ENCODE measurements at places on chromosomes 1 and 21.

- no peak overlapping the region for H3K27ac ChIP-seq
- no peak overlapping the region for H3K4me3 ChIP-seq
- no peak for DNase-seq
- no peaks in the 10 kb centered on the region for H3K27me3 ChIP-seq
- no peaks in the 10 kb centered on the region for H3K4me1 ChIP-seq
Observed at GRCh38 chr21:35024513-35024912, 24.6 kb downstream of the RUNX1 start.

DNA sequence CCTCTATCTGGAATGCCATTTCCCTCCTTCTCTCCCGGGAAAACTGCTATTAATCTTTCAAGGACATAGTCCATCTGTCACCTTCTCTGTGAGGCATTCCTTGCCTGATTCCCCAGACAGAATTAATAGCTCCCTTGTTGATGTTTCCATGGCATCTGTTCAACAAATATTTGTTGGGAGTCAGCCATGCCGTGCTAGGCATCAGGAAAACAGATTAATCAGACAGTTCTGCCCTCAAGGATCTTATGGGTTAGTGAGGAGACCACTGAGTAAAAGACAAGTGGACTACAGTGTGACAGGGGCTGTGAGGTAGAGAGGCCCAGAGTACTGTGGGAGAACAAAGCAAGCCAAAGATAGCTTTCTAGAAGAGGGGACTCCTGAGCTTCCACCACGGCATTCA lies 11.4 kb upstream of the MAGOH start:
- no peaks in the 10 kb centered on the region for H3K4me1 ChIP-seq
- no peaks in the 10 kb centered on the region for H3K27me3 ChIP-seq
- no peak for DNase-seq
- H3K27ac ChIP-seq = no peak overlapping the region
- no peak overlapping the region for H3K4me3 ChIP-seq

- H3K4me1 ChIP-seq = peaks cover 4% of the 10 kb centered on the region
- DNase-seq = no peak
- H3K36me3 ChIP-seq = no peaks in the 10 kb centered on the region
- no peaks in the 10 kb centered on the region for H3K27me3 ChIP-seq
- H3K4me3 ChIP-seq = peak overlapping the region; percentile 39
Observed at GRCh38 chr1:43936431-43937151, 3.0 kb downstream of the ARTN start.

GRCh38 chr21:37207441-37208009 lies 59.6 kb downstream of the VPS26C start:
- H3K4me3 ChIP-seq = no peak overlapping the region
- H3K27ac ChIP-seq = no peak overlapping the region
- no peaks in the 10 kb centered on the region for H3K36me3 ChIP-seq
- DNase-seq = no peak

DNA sequence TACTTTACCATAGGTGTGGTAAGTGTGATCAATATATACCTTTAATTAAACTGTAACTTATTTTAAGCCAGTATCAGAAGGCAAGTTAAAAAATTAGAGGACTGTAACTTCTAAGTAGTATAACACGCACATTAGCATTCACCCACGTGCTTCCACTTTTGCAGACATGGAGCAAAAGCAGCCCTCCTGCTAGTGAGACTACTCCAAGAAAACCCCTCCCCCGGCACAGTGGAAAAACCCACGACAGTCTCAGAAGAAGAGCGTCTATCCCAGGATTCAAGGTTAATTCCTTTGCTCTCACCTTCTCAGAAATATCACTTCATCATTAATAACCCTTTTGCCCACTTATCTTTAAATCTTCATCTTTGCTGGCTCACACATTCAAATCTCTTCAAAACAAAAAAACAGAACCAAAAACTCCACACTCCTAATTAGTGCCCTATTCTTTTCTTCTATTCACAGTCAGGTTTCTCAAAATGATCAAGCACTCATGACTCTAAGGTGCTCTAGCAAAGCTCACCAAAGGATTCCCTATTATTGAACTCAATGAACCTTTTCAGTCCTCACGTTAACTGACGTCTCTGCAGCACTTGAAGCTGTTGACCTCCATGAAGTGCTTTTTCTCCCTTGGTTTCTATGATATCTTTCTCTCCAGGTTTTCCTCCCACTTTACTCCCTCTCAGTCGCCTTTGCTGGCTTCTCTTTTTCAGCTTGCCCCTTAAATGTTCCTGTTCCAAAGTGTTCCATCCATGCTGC lies 213.5 kb downstream of the SMYD3 start:
- DNase-seq = no peak
- H3K4me1 ChIP-seq = no peaks in the 10 kb centered on the region

DNA sequence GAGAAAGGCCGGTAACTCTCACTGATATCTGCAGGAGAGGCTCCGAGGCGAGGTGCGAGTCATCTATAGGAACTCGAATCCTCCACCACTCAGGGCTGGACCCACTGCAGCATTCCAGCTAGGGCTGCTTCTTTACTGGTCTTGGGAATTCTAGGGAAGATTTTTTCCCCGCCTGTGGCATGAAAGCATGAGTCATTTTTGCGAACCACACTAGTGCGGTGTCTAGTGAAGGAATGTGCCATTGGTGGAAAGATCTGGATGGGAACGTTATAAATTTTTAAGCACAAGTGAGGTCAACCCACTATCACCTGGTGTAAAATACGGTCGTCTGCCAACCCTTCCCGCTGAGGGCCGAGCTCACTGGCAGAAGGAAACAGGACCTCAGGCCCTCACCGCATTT lies 49.7 kb downstream of the SYF2 start:
- DNase-seq = no peak
- H3K27me3 ChIP-seq = no peaks in the 10 kb centered on the region
- H3K36me3 ChIP-seq = no peaks in the 10 kb centered on the region

DNA sequence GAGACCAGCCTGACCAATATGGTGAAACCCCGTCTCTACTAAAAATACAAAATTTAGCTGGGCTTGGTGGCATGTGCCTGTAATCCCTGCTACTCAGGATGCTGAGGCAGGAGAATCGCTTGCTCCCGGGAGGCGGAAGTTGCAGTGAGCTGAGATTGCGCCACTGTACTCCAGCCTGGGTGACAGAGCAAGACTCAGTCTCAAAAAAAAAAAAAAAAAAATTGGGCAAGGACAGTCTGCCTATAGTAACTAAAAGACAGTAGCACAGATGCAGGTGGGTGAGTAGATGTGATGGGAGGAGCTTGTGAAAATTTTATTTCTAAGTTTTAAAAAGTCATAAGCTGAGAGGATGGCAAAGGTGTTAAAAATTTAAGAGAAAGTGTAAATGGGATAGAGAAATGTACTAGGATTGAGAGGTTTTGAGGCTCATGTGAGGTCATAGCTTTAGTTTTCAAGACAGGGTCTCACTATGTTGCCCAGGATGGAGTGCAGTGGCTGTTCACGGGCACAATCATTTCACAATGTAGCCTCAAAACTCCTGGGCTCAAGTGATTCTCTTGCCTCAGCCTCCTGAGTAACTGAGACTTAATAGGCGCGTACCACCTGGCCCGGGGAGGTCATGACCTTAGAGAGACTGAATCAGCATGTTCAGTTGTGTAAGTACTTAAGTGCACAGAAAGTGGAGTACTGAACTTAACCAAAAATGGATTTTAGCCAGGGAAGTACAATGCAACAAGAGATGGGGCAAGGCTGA lies 33.7 kb downstream of the PTP4A2 start:
- H3K36me3 ChIP-seq = no peaks in the 10 kb centered on the region
- no peak overlapping the region for H3K27ac ChIP-seq
- DNase-seq = no peak
- H3K4me1 ChIP-seq = no peaks in the 10 kb centered on the region

DNA sequence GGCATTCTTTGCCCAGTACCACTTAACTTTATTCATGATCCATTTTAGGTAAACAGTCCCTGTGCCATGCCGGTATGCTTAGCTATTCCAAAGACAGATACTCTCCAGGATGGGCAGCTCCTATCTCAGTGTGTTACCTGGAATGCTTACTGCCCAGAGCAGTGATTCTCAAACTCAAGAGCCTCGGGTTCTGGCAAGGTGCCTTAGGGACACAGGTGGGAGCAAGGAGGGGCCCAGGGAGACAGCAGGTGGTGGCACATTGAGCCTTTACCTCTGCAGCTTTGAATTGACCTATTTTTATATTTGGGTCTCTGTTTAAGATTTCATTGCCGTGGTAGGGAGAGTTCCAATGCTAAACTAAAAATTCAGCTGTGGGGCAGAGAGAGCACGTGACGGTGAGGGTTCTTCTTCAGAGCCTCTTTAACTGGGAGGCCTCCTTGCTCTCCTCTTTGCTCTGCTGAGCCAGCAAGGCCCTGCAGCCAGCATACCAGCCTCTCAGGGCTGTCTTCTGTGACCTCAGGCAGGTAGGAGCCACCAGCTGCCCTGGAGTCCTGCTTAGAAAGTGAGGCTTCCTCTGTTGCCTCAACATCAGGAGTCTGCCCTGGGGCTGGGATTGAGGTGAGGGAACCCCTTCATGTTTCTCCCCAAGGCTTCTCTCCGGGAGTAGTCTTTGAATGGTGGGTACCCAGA lies 20.2 kb downstream of the PHGDH start:
- no peaks in the 10 kb centered on the region for H3K27me3 ChIP-seq
- H3K27ac ChIP-seq = no peak overlapping the region
- H3K4me3 ChIP-seq = no peak overlapping the region
- H3K36me3 ChIP-seq = no peaks in the 10 kb centered on the region

DNA sequence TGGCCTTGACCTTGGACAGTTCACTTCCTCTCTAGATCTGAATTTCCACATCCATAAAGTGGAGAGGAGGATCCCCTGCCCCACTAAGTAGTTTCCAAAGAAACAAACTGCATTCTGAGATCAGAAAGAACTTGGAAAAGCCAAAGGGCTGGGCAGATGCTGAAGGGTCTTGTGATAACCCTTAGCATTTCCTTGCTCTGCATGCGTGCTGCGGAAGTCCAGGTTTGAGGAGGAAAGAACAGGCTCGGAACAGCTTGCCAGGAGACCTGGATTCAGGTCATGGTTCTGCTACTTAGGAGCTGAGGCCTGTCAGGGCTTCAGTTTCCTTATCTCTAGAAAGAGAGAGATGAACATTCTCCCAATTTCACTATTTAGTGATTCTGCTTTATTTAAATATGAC lies 27.2 kb downstream of the IGFN1 start:
- H3K27me3 ChIP-seq = no peaks in the 10 kb centered on the region
- H3K27ac ChIP-seq = no peak overlapping the region
- no peak overlapping the region for H3K4me3 ChIP-seq

DNA sequence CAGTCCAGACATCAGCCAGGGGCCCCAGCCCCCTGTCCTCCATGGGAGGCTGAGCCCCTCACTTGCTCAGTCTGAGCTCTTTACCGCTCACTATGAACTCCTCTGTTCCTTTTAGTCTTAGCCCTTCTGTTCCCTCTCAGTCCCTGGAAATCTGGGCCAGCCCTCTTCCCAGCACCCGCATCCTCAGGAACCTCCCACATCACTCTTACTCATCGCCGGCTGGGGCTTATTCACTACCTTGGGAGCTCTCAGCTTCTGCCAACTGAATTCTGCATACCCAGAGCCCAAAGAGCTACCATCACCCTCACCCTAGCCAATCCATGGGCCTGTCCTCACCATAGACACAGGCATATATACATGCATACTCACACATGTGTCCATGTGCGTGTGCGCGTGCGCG lies 11.5 kb downstream of the KNCN start:
- H3K4me1 ChIP-seq = no peaks in the 10 kb centered on the region
- H3K27ac ChIP-seq = no peak overlapping the region
- no peaks in the 10 kb centered on the region for H3K36me3 ChIP-seq
- H3K27me3 ChIP-seq = no peaks in the 10 kb centered on the region
- H3K4me3 ChIP-seq = no peak overlapping the region

GRCh38 chr1:240967070-240967724 lies 355.2 kb upstream of the GREM2 start:
- no peak overlapping the region for H3K27ac ChIP-seq
- no peaks in the 10 kb centered on the region for H3K36me3 ChIP-seq
- H3K27me3 ChIP-seq = no peaks in the 10 kb centered on the region
- DNase-seq = no peak
- no peak overlapping the region for H3K4me3 ChIP-seq

DNA sequence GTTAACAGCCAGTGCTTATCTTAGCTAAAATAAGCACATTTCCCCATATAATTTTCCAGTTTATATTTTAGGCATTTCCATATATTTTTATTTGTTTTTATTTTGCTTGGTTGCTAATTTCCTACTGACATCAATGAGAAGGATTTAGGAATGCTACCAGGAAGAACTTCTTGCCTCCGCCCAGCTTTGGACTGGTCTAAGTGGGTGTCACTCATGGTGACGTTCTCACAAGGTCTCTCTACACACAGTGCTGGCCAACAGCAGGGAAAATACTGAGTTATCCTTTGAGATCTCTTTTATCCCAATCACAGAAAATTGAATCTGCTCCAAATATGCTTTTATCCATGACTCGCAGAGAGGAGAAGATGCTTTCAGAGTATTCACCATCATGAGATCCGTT lies 13.2 kb downstream of the MX1 start:
- H3K4me1 ChIP-seq = no peaks in the 10 kb centered on the region
- H3K36me3 ChIP-seq = no peaks in the 10 kb centered on the region
- H3K27me3 ChIP-seq = no peaks in the 10 kb centered on the region
- H3K4me3 ChIP-seq = no peak overlapping the region
- DNase-seq = no peak

GRCh38 chr1:230037261-230037660 lies 29.8 kb upstream of the GALNT2 start:
- no peaks in the 10 kb centered on the region for H3K36me3 ChIP-seq
- H3K27ac ChIP-seq = no peak overlapping the region
- no peak overlapping the region for H3K4me3 ChIP-seq
- H3K27me3 ChIP-seq = no peaks in the 10 kb centered on the region
- no peak for DNase-seq

- peaks cover 1% of the 10 kb centered on the region for H3K4me1 ChIP-seq
- DNase-seq = no peak
- H3K27ac ChIP-seq = no peak overlapping the region
- no peak overlapping the region for H3K4me3 ChIP-seq
- no peaks in the 10 kb centered on the region for H3K27me3 ChIP-seq
Observed at GRCh38 chr1:86922445-86922844, 8.0 kb downstream of the HS2ST1 start.

- no peaks in the 10 kb centered on the region for H3K27me3 ChIP-seq
- H3K4me3 ChIP-seq = no peak overlapping the region
- no peak for DNase-seq
- H3K27ac ChIP-seq = no peak overlapping the region
Observed at GRCh38 chr21:14977814-14978213, 87.0 kb downstream of the NRIP1 start.

DNA sequence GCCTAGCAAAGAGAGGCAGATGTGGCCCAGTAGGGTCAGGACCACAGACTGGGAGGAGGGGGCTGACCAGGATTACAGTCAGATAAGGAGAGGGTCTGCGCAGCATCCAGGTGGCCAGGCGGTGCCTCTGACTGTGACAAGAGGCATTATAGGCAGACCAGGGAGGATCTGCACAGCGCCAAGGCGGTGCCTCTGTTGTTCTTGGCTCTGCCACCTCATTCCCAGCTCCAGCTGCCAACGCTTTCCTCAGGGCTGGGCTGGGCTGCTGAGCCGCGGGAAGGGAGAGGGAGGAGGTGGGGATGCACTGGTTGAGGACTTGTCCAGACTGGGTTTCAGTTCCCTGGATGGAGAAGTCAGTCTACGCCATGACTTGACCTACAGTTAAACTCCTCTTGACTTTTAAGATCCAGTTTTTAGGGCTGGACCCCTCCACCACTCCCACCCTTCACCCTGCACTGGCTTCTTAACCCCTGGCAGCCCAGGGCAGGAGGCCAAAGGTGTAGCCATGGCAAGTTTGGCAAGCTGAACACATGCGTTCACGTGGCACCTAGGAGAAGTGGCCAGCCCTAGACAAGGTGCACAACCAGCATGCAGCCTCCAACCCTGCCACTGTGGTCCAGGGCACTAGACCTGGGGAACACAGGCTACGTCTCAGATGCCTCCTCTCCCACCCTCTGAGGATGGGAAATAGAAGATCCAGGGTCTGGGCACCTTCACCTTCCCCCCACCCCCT lies 4.5 kb upstream of the CRABP2 start:
- no peak overlapping the region for H3K27ac ChIP-seq
- no peak for DNase-seq
- no peak overlapping the region for H3K4me3 ChIP-seq
- H3K27me3 ChIP-seq = no peaks in the 10 kb centered on the region

All from ovary (tissue), 10 donors.